Left lobe of liver (tissue), 2 donors: ENCODE measurements at places on chromosomes 13 and 19. TPM values are rescaled to one million over a fixed set of nuclear protein-coding genes. Genes with fewer than 3 reads are reported as not detected.

- no peak for DNase-seq
These were observed 1.6 kb downstream of the PKN1 start for GRCh38 chr19:14434543-14435319.

- no peak for DNase-seq
These were observed 39.1 kb upstream of the RNF113B start for GRCh38 chr13:98216135-98216565.

- peak; percentile 49 for DNase-seq
These were observed 8.3 kb upstream of the SYCN start for GRCh38 chr19:39212375-39212742.

Gene PEG3
- total RNA-seq: 11.8 TPM

Gene FCGBP
- 7.3 TPM for total RNA-seq
